Caki2 (cell line): ENCODE measurements at places on chromosomes 12 and 14.

GRCh38 chr12:92469837-92470236, 233.0 kb upstream of the PLEKHG7 start:
- DNase-seq, result no peak

- DNase-seq, result no peak
These were observed 723.7 kb downstream of the DIO2 start for GRCh38 chr14:79487632-79488031.

DNA sequence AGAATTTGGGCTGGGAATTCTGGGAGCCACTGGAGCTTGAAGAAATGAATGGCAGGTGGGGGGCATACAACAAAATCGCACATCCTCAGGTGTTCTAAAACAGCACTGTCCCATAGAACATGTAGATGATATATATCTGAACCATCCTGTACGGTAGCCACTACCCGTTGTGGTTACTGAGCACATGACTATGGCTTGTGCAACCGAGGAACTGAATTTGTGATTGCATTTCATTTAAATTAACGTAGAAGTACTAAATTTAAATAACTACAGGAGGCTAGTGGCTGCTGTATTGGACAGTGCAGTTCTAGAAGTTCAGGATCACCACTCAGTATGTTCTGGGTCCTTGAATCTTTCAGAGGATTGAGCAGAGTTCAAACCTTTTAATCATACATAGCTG, 172.4 kb downstream of the PHETA1 start:
- no peak for DNase-seq

- no peak for DNase-seq
These were observed 101.9 kb downstream of the NPAS3 start for GRCh38 chr14:33040372-33041140.

DNA sequence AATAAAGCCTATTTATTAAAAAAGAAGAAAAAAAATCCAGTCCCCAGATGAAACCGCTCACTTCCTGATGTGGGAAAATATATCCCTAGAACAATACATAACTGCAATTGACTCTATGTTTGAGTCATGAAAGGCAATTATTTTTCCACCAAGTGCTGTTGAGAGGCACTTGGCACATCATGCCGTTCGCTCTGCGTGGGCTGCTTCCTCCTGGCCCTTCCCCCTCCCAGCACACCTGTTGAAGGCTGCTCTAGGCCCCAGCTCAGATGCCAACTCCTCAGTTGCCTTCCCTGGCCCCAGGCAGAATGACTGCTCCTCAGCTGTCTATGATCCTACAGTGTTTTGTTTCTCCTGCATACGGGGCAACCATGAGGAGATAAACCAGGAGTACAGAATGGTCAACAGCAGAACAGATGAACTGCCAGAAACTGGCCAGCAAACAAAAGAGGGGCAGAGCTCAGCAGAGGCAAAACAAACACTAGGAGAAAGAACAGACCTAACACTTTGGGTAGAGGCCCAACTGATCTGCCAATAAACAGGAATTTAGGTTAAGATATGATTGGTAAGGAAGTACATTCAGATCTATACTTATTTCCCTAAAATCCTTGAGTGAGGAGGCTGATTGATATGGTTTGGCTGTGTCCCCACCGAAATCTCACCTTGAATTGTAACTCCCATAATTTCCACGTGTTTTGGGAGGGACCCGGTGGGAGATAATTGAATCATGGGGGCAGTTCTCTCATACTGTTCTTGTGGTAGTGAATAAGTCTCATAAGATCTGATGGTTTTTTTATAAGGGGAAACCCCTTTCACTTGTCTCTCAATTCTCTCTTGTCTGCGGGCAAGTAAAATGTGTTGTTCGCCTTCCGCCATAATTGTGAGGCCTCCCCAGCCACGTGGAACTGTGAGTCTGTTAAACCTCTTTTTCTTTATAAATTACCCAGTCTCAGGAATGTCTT, 58.6 kb downstream of the SLC38A1 start:
- no peak for DNase-seq

GRCh38 chr14:24605435-24606190, 3.9 kb downstream of the GZMH start:
- DNase-seq, result no peak

GRCh38 chr12:2228535-2228934, 175.7 kb downstream of the CACNA1C start:
- DNase-seq, result no peak

- no peak for DNase-seq
These were observed 64.1 kb downstream of the NELL2 start for GRCh38 chr12:44812062-44812461.

- no peak for DNase-seq
These were observed 9.7 kb downstream of the DDX47 start for GRCh38 chr12:12822886-12823285.

DNA sequence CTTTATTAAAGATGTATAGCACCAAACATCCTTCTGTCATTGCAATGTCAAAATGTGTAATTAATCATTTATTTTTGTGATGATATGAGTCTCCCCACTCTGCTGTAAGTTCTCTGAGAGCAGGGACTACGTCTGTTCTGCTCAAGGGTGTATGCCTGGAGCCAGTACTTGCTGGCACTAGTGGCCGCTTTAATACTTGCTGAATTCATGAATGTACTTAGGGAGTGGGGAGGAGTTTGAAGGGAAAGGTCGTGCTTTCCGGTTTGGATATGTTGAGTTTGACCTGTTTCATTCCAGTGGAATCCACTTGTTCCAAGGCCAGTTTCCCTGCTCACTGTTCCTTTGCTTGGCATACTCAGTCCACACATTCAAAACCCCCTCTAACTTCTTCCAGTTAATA, 1.9 kb upstream of the DCAF5 start:
- DNase-seq, result peak; percentile 33

- DNase-seq, result peak; percentile 80
These were observed 5.5 kb upstream of the GPR132 start for GRCh38 chr14:105070760-105071137.

DNA sequence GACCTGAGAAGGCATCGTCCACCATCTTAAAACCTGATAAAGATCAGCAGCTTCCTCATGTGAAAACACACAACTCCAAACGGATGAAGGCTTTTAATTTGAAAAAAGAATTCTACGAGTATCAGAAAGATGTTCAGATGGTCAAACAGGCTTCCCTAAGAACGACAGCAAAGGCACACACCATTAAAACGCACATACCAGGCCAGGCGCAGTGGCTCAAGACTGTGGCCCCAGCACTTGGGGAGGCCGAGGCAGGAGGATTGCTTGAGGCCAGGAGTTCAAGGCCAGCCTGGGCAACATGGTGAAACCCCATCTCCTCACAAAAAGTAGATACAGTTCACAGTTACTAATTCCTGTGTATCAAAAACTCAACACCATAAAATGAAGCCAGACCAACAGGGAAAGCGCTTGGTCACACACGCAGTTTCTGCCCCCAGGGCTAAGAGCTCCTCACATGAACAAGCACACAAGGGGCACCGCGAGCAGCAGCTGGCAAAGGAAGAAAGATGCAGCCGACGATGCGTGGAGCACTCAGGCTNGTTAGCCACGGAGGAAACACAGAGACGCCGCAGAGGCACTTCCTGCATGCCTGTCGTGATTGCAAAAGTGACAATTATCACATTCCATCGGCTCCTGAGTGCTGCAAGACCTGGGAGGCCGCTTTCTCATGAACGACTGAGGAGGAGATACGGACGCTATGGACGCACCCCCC, 78.0 kb downstream of the NOC4L start:
- peak; percentile 95 for DNase-seq

GRCh38 chr12:47112679-47113078, 32.9 kb upstream of the AMIGO2 start:
- no peak for DNase-seq

DNA sequence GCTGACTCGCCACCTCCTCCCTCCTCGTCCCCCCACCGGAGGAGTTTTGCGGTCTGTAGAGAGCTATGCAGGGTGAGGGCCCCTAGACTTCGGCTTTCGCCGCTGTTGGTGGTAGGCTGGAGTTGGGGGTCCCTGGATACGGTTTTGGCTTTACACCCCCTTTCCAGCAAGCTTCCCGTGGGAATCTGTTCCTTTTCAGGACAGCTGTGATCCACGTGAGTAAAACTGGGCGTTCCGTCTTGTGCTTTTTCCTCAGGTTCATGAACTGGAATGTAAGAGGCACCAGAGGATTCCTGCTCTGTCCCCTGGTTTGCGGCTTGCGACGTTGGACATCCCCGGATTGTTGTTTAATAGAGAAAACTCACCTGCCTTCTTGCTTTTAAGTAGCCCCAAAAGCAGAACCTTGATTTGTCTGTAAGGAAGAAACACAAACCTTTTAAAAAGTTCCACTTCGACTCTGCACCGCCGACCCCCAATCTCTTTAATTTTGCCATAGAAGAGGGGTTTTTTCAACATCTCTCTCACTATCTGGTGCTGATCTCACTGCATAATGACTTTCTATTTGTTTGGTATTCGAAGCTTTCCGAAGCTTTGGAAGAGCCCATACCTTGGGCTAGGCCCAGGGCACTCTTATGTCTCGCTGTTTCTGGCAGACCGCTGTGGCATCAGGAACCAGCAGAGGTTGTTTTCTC, 490 bp downstream of the PRORP start:
- no peak for DNase-seq

- DNase-seq, result no peak
These were observed 642.0 kb downstream of the GALC start for GRCh38 chr14:87351007-87351406.

GRCh38 chr12:6030081-6030480, 85.0 kb upstream of the ANO2 start:
- no peak for DNase-seq

DNA sequence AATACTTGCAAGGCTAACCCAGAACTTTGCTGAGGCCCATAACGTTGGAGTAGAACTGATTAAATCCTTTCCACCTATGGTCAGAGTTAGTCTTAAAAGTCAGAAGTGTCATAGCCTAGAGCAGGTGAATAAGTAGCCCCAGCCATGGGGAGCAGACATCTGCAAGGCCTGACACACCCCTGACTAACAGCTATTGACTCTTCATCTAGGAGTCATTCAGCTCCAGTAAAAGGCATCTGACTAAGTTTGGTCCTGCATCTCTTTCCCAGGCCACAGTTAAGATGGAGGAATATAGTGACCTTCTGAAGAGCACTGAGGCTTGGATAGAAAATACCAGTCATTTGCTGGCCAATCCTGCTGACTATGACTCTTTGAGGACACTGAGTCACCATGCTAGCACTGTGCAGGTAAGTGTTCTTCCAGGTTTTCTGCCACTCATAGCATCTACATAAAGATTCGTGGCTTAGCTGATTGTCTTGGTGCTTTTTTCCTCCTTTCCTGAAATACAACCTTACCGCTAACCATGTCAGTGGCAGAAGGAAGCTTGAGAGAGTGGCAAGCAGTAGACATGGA, 212.9 kb downstream of the ESR2 start:
- no peak for DNase-seq

DNA sequence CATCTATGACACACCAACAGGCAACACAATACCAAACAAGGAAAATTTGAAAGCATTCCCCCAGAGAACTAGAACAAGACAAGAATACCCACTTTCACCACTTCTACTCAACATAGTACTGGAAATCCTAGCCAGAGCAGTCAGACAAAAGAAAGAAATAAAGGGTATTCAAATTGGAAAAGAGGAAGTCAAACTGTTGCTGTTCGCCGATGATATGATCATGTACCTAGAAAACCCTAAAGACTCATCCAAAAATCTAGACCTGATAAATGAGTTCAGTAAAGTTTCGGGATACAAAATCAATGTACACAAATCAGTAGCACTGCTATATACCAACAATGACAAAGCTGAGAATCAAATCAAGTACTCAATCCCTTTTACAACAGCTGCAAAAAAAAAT, 8.1 kb upstream of the ATL1 start:
- no peak for DNase-seq

GRCh38 chr12:2261708-2262107, 208.9 kb downstream of the CACNA1C start:
- DNase-seq, result no peak

- peak; percentile 27 for DNase-seq
These were observed 4.7 kb upstream of the CREBL2 start for GRCh38 chr12:12606781-12607589.
